ENCODE measurements at places on chromosomes 3 and 15.

DNA sequence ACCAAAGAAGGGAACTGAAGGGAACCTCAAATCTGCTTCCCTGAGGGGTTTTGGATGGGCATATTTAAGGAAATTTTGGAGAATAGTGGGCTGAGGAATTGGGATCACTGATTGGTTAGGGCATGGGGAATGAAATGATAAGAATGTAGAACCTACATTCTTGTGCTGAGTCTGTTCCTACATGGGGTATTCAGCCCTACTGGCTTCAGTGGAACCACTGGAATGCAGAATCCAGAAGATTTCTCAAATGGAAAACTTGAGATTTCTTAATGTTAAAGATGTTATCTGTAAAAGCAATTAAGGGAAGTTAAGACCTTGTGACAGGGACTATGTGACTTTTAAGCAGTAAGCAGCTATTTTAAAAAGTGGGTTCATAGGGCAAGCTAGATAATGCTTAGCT is 1062.4 kb downstream of the AGBL1 start:
- no peak for DNase-seq

DNA sequence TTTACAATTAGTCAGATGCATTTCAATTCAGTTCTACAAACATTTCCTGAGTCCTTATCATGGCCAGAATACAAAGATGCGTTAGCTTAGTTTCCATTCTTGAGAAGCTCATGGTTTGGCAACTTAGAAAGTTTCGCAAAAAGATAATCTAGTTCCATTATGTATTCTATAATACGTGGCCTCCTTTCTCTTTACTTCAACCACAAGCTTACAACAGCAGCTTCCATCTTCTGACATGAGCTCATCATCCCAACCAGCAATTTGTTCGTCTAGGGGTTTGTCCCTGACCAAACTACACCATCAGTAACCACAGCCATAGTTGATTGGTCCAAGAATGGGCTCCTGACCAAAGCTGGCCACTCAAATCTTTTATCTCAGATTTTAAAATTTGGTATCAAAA is 267.6 kb upstream of the TBC1D5 start:
- no peak for DNase-seq

DNA sequence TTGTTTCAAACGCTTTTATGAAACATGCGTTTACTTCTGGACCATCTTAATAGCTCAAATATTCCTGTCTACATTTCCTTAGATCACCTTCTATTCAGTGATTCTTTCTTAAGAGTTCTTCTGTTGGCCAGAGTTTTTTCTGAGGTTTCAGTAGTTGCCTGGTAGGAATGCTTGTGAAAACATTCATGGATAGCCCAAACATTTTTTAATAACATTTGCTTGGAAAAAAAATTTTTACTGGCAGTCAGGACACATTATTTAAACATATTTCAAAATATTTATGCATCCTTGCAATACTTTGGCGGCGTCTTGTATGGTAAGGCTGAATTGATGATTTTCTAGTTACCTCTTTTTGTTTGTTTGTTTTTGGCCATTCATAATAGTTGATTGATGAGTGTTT is 47.4 kb upstream of the ZBTB20 start:
- DNase-seq, result no peak

- DNase-seq, result no peak
These were observed 27.9 kb downstream of the MINDY4B start for GRCh38 chr3:150877303-150877702.

DNA sequence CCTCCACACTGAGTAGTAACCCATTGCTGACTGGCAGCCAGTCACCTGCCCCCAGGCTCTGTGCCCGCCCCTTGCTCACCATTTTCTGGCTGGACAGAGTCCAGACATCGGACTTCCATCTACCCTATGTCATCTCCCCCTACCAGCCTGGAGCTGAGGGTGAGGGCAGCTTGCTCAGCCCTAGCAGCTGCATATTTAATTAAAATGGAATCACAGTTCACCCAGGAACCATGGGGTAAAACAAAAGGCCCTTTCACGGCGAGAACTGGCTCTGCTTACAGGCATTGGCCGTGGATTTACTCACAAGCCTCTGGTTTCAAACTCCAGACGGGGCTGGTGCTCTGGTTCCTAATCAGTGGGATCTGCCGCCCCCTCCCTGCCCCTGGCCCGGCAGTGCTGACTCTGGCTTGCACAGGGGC is 94.9 kb upstream of the ATP2B2 start:
- DNase-seq, result no peak

- no peak for DNase-seq
These were observed 10.9 kb downstream of the GNB5 start for GRCh38 chr15:52180196-52180835.

- no peak for DNase-seq
These were observed 136.5 kb downstream of the PDE8A start for GRCh38 chr15:85118173-85118572.

GRCh38 chr3:64988188-64988587 is 300.4 kb upstream of the ADAMTS9 start:
- no peak for DNase-seq

DNA sequence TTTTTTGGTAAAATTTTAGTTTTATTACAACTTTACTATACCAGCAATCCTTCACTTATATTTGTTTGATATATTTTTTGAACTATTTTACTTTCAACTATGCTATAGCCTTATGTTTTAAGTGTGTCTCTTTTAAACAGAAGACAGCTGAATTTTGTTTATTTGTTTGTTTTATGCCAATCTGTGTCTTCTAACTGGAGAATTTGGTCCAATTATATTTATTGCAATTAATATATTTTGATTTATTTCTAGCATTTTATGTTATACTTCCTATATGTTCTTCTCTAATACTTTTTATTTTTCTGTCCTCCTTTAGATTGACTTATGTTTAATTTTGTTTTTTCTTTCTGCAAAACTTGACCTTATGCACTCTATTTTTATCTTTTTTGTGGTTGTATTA is 4.9 kb upstream of the MME start:
- no peak for DNase-seq

DNA sequence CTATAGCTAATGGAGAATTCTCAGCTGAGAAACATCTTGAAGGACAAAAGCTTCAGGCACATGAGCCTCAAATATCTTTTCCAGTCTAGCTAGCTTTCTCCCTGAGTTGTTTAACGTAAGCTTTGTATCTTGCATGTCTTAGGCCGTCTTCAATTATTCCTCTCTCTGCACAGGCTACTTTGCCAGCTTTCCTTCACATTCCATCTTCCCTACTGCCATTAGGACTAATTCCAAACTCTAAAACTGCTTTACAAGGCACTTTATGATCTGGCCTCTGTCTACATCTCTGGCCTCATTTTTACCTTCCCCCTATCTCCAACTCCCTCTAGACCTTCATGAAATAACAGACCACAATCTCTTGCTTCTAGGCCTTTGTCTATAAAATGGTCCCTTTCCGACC is 171.4 kb downstream of the GREM1 start:
- DNase-seq, result no peak

GRCh38 chr3:167067787-167068161 is 312.3 kb downstream of the ZBBX start:
- DNase-seq, result no peak

DNA sequence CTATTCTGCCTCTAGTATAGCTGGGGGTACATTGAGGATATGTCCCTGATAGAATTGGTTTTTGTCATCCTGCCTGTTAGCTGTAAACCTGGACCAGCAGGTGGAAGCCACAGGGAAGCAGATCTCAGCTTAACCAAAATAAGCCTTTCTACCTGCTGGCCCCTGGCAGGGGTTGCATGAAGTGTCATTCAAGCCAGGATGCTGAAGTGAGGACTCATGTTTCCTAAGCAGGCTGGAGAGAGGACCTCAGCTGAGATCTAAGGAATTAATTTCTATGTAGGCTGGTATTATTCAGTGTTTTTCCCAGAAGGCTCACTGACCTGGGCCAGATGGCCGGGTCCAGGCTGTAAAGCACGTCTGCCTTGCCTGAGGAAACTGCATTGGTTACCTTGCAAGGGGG is 128.9 kb downstream of the MEGF11 start:
- DNase-seq, result no peak

DNA sequence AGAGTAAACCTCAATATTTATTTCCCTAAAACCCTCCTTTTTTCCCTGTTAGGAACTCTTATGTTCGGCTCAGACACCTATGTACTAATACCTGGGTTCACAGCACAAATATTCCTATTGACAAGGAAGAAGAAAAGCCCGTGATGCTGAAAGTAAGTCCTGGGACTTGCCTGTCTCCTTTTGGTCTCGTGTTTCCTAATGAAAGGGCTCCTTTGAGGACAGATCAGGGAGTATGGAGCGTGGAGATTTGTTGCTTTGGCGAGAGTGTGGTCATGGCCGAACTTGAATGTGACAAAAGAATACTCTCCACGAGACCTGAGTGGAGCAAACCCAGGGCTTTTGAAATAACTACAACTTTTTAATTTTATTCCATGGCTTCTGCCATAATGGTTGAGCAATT is 167.8 kb downstream of the ITPR1 start:
- no peak for DNase-seq

DNA sequence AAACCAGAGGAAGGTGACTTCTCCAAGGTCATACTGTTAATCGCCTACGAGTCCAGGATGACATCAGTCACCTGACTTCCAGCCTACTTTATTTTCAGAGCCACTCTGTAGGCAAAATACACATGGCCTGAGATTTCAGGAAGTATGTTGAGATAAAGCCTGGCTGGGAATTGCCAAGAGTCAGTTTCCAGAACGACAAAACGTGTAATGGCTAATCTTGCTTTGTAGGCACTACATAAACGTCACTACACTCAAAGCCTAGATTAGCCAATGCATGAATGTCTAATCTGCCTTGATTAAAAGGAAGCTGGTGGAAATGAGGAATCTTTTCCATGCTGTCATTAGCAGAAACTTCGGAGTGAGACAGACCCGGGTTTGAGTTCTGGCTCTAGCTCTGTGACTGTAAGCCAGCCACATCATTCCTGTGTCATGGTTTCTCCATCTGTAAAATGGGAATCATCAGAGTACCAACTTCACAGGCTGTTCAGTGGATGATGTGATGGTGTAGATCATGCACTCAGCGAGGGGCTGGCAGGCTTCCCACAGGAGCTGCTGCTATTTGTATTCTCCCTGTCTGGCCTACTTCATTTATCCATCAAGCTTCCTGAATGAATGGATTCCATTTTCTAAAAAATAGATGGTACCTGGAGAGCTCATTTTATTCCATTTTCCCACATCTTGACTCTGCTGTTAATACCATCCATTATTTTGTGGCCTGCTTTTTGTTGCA is 241.9 kb downstream of the XXYLT1 start:
- no peak for DNase-seq

- no peak for DNase-seq
These were observed 80.3 kb upstream of the PRTG start for GRCh38 chr15:55823191-55823670.

DNA sequence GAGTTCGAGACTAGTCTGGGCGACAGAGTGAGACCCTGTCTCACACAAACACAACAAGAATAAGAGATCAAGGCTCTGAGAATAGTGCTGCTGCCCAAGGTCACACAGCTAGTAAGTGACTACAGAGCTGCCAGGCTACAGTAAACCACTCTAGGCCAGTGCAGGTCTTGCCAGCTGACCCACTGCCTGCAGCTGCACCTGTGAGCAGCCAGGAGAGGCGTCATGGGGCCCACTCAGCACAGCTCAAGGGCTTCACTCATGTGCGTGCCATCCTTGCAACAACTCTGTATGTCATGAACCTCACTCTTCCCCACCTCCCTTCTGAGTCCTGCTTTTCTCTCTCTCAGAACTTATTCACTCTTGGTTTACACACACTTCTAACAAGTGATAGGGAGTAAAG is 176.7 kb downstream of the SMAD6 start:
- DNase-seq, result no peak

GRCh38 chr3:140602781-140603180 is 75.1 kb upstream of the TRIM42 start:
- DNase-seq, result no peak

GRCh38 chr3:114714237-114714636 is 420.4 kb downstream of the TIGIT start:
- DNase-seq, result peak; percentile 10

GRCh38 chr3:124467980-124468902 is 262.0 kb upstream of the UMPS start:
- no peak for DNase-seq

- no peak for DNase-seq
These were observed 53.3 kb downstream of the SLC7A14 start for GRCh38 chr3:170532573-170532972.

DNA sequence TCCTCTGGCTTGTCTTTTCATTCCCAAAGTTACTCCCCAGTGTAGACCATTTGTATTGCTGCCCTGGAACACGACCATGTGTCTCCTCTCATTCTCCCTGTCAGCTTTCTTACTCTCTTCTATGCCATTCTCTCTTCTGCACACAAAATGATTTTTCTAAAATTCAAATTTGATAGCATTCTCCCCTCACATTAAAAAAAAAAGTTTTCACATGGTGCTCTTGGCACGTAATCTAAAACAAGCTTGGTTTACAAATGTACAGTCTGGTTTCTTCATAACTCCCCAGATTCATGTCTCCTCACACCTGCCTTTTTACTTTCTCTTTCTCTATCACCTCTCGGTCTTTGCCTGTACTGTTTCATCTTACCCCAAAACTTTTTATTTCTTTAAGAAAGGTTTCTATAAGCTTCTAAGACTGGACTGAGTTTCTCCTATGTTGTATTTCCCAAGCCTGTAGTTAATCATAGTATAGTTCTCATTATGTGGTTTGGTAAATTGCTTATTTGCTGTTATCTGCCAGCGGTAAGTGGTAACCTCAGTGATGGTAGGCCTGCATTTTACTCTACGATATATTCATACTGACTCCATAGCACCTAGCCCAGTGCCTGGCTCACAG is 31.2 kb downstream of the BCHE start:
- DNase-seq, result no peak

DNA sequence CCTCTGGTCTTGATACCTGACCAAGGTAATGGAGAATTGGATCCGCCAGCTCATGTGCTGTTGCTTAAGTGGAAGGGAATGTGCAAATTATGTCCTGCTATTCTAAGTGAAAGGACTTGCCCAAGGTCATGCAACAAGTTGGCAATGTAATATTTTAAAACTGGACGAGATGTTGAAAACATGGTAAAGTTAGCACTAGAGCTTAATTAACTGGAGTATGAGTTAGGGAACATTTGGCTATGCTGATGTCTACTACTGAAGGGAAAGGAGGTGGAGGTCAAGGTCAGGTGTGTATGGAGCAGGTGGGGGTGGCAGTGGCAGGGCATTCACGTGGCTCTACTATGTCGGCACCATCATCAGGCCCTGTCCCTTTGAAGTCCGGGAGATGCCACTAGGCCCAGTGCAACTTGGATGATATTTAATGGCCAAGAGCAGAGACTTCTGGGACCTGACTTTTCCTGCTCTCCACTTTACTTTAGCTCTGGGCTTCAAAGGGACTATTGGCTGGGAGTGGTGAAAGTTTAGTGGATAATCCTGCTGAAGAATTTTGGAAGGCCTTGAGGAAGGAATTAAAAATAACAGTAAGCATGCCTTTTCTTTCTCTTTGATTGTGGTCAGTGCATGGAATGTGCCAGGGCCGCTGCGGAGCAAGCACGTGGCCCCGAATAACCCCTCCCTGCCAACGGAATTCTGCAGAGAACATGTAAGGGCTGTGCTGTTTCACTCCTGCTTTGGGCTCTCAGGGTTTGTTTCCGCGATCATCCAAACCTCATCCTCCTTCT is 14.9 kb downstream of the SMAD3 start:
- DNase-seq, result no peak

- DNase-seq, result no peak
These were observed 30.9 kb upstream of the XYLB start for GRCh38 chr3:38315488-38316230.
